ENCODE measurements at places on chromosomes 2 and 18.

GRCh38 chr18:48884306-48884705, 66.5 kb downstream of the SMAD7 start:
- no peak for DNase-seq

- DNase-seq, result no peak
These were observed 6.8 kb downstream of the ESPNL start for GRCh38 chr2:238106698-238107524.

- DNase-seq, result no peak
These were observed 238.8 kb upstream of the GCFC2 start for GRCh38 chr2:75949385-75950030.

DNA sequence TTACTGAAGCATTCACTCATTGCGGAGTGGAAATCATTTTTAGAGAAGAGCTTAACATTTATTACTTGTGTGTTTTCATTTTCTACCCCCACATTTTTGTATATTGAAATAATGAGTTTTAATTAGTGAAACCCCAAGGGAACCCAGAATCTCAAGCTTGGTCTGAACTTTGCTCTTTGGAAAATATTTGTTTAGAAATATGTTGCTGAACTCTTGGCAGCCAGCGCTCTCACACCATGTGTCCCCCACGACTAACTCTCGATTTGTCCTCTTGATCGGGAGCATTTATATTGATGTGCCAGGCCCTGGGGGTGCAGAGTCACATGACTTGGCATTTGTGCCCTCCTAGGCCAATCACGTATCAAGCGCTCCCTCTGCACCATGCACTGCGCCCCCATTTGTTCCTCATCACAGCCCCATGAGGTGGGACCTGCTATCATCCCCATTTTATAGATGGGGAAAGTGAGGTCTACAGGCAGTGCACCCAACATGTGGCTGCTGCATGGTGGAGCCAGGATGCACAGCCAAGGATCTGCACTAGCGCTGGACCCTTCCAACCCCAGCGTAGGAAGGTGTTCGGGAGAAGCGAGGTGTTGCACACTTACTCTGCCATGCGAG, 149.7 kb downstream of the NCK2 start:
- no peak for DNase-seq

- DNase-seq, result no peak
These were observed 139.0 kb downstream of the ANKRD44 start for GRCh38 chr2:197171582-197171981.

GRCh38 chr2:26162963-26163362, 9.9 kb upstream of the GAREM2 start:
- no peak for DNase-seq

- DNase-seq, result no peak
These were observed 96.7 kb upstream of the LMAN1 start for GRCh38 chr18:59455728-59456276.

DNA sequence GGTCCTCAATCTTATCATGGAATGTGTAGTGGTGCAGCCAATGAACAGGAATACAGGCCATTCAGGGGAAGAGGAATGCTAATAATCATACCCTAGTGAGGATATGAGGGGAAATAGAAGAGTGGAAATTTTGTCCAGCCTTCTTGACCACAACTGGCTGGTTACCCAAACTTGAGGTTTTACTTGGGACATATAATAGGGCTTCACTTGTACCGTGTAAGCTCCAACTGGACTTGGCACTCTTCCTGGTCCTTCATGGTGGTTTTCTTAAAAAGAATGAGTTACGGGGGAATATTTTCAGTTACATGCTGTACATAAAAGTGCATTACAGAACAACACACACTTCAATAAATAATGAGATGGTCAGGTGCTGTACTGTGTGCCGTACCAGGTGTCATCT, 234.9 kb upstream of the RASGRP3 start:
- no peak for DNase-seq

DNA sequence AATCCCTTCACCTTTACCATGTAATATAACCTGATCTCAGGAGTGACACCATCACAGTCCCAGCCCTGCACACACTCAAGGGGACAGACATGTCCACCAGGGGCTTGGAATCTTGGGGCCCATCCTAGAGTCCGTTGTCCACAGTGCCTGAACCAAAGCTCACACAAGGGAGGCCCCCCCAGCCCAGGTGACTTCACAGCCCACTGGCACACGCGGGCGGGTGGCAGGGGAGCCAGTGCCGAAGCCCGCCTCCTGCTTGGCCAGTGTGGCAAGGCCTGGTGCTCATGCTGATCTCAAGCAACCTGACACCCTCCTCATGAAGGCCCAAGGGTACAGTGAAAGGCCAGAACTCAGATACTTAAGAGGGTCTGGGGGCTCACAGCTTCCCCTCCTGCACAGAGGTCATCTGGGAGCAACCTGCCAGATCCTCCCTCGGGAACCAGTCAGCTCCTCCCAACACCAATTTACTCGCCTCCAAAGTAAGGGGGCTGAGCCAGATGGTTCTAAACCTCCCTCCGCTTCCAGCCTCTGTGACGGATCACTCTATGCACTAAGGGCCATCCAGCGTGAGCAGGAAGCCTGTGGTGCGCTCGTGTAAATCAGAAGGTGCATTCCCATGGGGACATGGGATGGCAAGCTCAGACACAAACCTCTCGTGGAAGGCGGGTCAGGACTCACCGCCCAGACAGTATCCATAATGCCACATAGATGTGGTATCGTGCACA, 3.2 kb upstream of the RAB17 start:
- DNase-seq, result no peak

GRCh38 chr2:9238591-9239326, 32.1 kb downstream of the ASAP2 start:
- DNase-seq, result no peak

Measured in GM13976 (cell line).